Left ventricle myocardium inferior (tissue), 1 donor: ENCODE measurements at places on chromosomes 7 and 10.

DNA sequence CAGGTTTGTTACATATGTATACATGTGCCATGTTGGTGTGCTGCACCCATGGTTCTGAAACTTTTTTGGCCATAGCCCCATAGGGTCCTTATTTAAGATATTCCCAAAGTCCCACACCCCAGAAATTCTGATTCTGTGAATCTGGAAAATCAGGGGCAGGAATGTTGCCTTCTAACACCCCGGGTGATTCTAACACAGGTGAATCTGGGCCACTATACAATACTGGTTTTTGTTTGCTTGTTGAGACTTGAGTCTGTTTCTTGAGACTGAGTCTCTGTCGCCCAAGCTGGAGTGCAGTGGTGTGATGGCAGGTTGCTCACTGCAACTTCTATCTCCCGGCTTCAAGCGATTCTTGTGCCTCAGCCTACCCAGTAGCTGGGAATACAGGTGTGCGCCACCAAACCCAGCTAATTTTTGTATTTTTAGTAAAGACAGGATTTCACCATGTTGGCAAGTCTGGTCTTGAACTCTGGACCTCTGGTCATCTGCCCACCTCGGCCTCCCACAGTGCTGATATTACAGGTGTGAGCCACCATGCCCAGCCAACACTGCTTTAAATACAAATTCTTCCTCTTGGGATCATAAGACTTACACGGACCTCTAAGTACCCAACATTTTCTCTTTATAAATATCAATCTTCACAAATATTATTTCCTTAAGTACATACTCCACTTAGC is 16.9 kb upstream of the PHYH start:
- no peak for DNase-seq

DNA sequence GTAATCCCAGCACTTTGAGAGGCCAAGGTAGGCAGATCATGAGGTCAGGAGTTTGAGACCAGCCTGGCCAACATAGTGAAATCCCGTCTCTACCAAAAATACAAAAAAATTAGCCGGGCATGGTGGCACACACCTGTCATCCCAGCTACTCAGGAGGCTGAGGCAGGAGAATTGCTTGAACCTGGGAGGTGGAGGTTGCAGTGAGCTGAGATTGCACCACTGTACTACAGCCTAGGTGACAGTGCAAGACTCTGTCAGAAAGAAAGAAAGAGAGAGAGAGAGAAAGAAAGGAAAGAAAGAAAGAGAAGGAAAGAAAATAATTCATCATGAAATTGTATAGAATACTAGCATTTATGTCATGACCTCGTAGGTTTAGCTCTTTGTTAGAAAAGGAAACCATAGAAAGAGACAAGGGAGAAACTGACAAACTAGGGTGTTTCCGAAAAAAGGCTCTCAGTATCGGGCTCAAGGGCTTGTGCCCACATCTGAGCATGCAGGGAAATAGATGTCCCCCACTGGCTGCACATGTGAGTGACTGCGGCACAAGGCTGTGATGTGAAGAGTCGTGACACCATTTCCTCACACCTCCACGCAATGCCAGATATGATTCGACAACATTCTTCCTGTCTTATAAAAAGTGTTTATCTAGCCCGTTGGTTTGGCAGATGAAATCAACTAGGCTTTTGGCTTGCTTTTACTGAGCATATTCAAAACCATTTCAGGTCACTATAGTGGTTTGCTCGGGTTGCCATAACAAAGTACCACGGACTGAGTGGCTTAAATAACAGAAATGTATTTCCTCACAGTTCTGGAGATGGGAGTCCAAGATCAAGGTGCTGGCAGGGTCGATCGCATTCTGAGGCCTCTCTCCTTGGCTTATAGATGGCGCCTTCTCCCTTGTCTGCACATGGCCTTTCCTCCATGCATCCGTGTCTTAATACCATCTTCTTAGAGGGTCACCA is 2.0 kb downstream of the SRGN start:
- DNase-seq: no peak

DNA sequence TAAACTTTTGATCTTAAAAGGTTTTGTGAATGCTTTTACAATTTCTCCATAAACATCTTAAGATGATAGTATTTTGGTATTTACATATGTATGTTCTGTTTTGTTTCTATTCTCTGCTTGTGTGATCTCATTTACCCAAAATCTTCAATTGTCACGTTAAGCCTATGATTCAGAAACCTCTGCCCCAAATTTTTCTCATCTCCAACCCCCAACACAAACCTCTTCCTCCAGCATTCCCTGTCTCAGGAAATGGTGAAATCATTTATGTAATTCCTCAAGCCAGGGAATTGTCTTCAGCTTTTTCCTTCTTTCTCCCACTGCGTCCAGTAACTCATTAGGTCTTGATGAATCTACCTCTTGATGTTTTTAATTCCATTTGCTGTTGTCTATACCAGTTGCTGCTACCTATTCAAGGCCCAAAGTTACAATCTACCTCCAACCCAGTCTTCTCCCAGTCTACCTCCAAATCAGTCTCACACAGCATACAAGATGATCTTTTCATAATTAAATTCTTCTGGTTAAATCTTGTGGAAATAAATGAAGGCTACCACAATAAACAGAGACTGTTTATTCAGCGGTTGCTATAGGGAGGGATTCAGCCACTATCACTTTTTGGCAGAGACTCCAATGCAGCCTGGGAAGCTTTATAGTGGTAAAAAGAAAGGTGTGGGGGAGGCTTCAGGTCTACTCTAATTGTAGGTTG is 5.8 kb downstream of the CFAP69 start:
- DNase-seq: no peak

DNA sequence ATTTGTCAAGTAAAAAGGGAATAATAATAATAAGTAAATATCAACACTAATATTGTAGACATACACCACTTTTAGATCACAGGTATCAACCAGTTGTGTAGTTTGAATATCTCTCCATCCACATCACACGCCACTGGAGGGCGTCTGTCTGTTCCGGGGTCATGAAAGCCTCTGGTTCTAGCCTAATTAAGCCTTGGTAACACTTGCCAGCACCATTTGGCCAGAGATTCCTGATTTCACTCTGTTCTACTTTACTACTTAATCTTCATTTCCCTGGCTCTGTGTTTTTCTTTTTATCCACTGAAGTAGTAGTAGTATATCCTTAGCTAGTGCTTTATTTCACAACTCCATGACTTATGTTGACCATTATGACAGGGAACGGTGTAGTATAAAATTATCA is 285.6 kb upstream of the POM121L12 start:
- DNase-seq: no peak

- no peak for DNase-seq
Measured at GRCh38 chr7:100175296-100175935, 1.8 kb downstream of the GPC2 start.

GRCh38 chr7:74306004-74306729 is 17.0 kb downstream of the CLIP2 start:
- DNase-seq: no peak
